Keratinocyte (primary cell): ENCODE measurements at places on chromosomes 1 and 21. TPM values are rescaled to one million over a fixed set of nuclear protein-coding genes. Genes with fewer than 3 reads are reported as not detected.

DNA sequence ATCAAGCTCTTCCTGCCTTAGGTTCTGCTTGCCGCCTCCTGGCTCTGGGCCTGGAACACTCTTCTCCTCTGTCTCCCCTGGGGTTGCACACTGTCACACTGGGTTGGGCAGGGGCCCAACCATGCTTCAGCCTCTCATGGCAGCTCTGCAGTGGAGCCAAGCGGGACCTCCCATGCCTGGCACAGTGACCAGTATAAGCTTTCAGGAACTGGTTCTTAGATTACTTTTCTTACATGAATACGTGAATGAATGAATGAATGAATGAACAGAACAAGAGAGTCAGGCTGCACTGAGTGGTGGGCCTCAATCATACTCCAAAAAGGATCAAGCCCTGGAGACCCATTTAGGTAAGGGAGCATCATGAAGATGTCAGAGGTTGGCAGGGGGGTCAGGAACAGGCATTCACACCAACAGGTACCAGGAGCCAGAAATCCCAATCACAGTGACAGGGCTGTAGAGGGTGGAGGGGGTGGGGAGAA, 30.8 kb upstream of the TMEM125 start:
- H3K27me3 ChIP-seq, result no peaks in the 10 kb centered on the region
- peaks cover 9% of the 10 kb centered on the region for H3K4me1 ChIP-seq
- DNase-seq, result no peak
- H3K4me3 ChIP-seq, result no peak overlapping the region
- H3K36me3 ChIP-seq, result no peaks in the 10 kb centered on the region

DNA sequence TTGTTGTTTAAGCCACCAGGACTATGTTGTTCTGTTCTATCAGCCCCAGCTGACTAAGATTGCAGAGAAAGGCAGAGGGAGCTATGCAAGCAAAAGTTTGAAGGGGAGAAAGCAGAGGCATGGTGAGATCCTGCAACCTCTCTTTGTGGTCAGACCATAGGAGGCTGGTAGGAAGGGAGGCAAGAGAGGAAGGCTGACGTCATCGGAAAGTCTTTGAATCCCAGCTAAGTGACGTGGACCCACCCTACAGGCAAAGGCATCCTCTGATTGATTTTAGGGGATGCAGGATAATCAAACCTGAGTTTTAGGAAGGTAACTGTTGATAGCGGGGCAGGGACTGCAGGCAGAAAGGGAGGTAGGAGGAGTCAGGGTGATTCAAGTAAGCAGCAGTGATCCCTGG, 23.3 kb upstream of the TNNI1 start:
- peaks cover 14% of the 10 kb centered on the region for H3K4me1 ChIP-seq
- no peak overlapping the region for H3K27ac ChIP-seq
- no peak for DNase-seq
- no peaks in the 10 kb centered on the region for H3K27me3 ChIP-seq

DNA sequence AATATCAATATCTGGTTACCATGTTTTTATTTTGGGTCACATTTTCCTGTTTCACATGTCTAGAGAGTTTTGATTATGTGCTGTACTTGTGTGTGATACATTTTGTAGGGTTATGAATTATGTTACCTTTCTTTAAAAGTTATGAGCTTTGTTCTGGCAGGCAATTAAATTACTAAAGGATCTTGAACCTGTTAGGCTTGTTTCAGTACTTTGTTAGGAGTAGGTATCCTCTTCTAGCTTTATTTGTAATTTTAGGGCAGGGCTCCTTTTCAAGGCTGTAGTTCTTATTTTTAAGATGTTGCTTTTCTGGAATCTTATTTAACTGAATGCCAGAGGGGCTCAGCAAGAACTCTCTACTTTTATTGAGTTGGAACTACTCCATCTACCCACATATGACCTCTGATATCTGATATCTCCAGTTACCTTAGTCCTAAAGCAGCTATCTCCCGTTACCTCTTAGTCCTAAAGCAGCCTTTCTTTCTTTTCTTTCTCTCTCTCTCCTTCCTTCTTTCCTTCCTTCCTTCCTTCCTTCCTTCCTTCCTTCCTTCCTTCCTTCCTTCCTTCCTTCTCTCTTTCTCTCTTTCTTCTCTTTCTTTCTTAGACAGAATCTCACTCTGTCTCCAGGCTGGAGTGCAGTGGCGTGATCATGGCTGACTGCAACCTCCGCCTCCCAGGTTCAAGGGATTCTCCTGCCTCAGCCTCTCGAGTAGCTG, 23.8 kb downstream of the KCTD3 start:
- DNase-seq, result no peak
- no peaks in the 10 kb centered on the region for H3K27me3 ChIP-seq
- H3K4me3 ChIP-seq, result no peak overlapping the region
- no peak overlapping the region for H3K27ac ChIP-seq
- no peaks in the 10 kb centered on the region for H3K4me1 ChIP-seq
- H3K36me3 ChIP-seq, result no peaks in the 10 kb centered on the region

DNA sequence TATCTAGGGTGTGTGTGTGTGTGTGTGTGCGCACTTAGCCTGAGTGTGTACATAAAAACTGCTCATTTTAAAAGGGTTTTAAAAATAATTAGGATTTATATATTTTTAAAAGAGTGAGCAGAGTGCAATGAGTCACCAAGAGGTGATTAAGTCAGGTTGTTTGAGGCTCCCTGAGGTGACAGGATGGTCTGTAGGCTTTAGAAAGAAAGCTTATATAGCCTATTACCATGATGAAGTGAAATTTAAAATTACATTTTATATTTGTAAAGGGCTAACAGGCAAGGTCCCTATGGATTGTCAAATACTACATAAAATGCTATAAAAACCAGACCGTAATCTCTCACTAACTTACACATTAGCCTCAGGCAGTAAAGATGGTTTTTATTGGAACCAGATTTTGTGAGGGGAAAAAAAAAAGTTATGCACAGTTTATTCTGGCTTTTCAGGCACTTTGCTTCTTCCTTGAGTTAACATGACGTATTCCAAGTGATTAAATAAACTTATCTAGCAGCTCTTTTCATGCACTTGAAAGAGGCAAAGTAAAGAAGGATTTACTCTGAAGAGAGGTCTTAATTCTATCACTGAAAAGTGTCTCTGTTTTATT, 711.7 kb upstream of the PTBP2 start:
- DNase-seq, result no peak
- H3K4me3 ChIP-seq, result no peak overlapping the region
- no peak overlapping the region for H3K27ac ChIP-seq
- no peaks in the 10 kb centered on the region for H3K36me3 ChIP-seq
- no peaks in the 10 kb centered on the region for H3K4me1 ChIP-seq

DNA sequence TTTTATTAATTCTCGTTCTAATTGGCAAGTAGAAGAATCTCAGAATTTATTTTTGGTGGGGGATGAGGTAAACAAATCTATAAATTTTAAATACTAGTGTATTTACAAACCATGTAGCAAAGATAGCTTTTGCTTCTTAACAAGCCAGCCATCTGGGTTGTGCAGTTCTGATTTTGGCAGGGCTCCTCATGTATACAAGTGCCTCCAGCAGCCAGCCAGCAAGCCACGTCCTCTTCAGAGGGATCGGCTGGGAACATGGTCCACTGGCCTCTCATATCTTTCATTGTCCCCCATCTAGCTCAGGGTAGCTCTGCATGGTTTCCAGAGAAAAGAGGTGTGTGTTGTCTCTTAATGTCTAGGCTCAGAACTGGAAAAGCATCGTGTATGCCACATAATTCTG, 659.1 kb downstream of the MRPL39 start:
- H3K4me3 ChIP-seq, result no peak overlapping the region
- no peak overlapping the region for H3K27ac ChIP-seq
- no peaks in the 10 kb centered on the region for H3K4me1 ChIP-seq
- H3K36me3 ChIP-seq, result no peaks in the 10 kb centered on the region
- DNase-seq, result no peak
- no peaks in the 10 kb centered on the region for H3K27me3 ChIP-seq

GRCh38 chr1:204726478-204726877, 40.9 kb upstream of the LRRN2 start:
- peak; percentile 32 for DNase-seq
- no peaks in the 10 kb centered on the region for H3K36me3 ChIP-seq
- no peak overlapping the region for H3K27ac ChIP-seq
- H3K4me3 ChIP-seq, result no peak overlapping the region

GRCh38 chr1:43622471-43622870, 27.5 kb upstream of the KDM4A start:
- DNase-seq, result no peak
- H3K36me3 ChIP-seq, result peaks cover 48% of the 10 kb centered on the region
- H3K27me3 ChIP-seq, result no peaks in the 10 kb centered on the region
- no peak overlapping the region for H3K4me3 ChIP-seq
- H3K4me1 ChIP-seq, result no peaks in the 10 kb centered on the region
- no peak overlapping the region for H3K27ac ChIP-seq

- no peaks in the 10 kb centered on the region for H3K27me3 ChIP-seq
- DNase-seq, result no peak
- no peaks in the 10 kb centered on the region for H3K36me3 ChIP-seq
Measured at GRCh38 chr1:240111558-240111957, 19.9 kb downstream of the FMN2 start.

DNA sequence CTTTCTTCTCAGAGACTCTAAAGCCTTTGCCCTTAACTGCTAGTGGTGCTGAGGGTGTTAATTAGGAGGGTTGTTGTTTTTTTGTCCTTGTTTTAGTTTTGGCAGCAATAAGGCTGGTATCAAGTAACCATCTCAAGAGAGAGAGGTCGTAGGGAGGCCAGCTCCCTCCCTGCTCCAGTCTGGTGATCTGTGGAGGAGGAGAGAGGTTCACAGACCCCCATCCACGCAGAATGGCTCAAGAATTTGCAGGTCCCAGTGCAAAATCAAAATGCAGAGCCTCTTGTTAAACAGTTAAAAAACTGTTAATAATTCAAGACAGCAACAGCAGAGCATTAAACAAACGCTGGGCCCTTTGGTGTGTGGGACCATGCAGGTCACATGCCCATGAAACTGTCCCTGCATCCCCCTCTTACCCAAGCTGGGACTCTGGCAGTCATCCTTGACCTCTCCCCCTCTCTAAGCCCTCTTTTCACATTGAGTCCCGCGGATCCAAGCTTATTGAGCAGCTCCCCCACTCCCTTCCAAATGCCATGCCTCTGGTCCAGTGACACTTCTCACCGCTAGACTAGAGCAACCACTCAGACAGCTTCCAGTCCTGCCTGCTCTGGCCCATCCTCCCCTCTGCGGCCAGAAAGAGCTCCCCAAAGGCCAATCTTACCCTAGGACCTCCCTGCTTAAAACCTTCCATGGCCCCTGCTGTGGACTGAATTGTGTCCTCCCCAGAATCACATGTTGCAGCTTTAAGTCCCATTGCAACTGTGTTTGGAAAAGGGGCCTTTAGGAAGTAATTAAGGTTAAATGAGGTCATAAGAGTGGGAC, 47.7 kb upstream of the RPL11 start:
- H3K4me1 ChIP-seq, result no peaks in the 10 kb centered on the region
- no peak overlapping the region for H3K4me3 ChIP-seq
- peaks cover 3% of the 10 kb centered on the region for H3K27me3 ChIP-seq
- H3K27ac ChIP-seq, result no peak overlapping the region
- no peaks in the 10 kb centered on the region for H3K36me3 ChIP-seq
- no peak for DNase-seq

- no peak for DNase-seq
- no peaks in the 10 kb centered on the region for H3K4me1 ChIP-seq
- H3K27ac ChIP-seq, result no peak overlapping the region
Measured at GRCh38 chr1:84282780-84283333, 18.7 kb upstream of the SAMD13 start.

DNA sequence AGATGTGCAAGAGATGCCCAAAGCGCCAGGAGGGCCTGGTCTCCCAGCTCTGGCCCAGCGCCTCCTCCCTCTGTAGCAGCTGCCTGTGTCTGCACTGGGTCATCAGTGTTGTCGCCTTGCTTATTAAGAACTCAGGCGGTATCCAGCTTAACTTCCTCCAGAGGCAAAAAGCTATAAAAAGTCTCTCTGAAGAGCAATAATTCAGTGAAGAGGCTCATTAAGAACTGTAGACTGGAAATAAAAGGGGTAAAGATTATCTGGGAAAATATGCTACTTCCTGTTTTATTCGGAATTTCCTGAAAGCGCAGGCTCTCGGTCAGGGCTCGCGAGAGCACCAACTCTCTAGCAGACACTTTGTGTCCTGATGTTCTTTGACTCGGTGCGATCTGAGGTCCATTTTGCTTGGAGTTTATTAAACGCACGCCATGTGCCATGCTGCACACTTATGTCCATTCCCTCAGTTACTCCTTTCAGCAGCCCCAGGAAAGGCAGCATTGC, 70.4 kb downstream of the MRPS6 start:
- peaks cover 9% of the 10 kb centered on the region for H3K36me3 ChIP-seq
- H3K4me1 ChIP-seq, result no peaks in the 10 kb centered on the region
- DNase-seq, result no peak
- H3K4me3 ChIP-seq, result no peak overlapping the region
- no peak overlapping the region for H3K27ac ChIP-seq
- no peaks in the 10 kb centered on the region for H3K27me3 ChIP-seq

- no peak overlapping the region for H3K4me3 ChIP-seq
- peaks cover 8% of the 10 kb centered on the region for H3K36me3 ChIP-seq
- H3K27me3 ChIP-seq, result no peaks in the 10 kb centered on the region
- H3K4me1 ChIP-seq, result peaks cover 8% of the 10 kb centered on the region
- peak; percentile 25 for DNase-seq
- H3K27ac ChIP-seq, result no peak overlapping the region
Measured at GRCh38 chr1:204560590-204561150, 44.5 kb downstream of the MDM4 start.

GRCh38 chr1:170567214-170567613, 35.2 kb downstream of the GORAB start:
- no peak overlapping the region for H3K27ac ChIP-seq
- peaks cover 16% of the 10 kb centered on the region for H3K4me1 ChIP-seq
- H3K36me3 ChIP-seq, result no peaks in the 10 kb centered on the region
- no peak overlapping the region for H3K4me3 ChIP-seq
- DNase-seq, result no peak
- H3K27me3 ChIP-seq, result no peaks in the 10 kb centered on the region

- no peak for DNase-seq
- H3K27ac ChIP-seq, result no peak overlapping the region
- H3K36me3 ChIP-seq, result no peaks in the 10 kb centered on the region
Measured at GRCh38 chr1:29424266-29424665, 187.9 kb downstream of the PTPRU start.

- H3K27ac ChIP-seq, result no peak overlapping the region
- DNase-seq, result no peak
- no peak overlapping the region for H3K4me3 ChIP-seq
- peaks cover 11% of the 10 kb centered on the region for H3K4me1 ChIP-seq
- H3K27me3 ChIP-seq, result peaks cover 33% of the 10 kb centered on the region
- no peaks in the 10 kb centered on the region for H3K36me3 ChIP-seq
Measured at GRCh38 chr1:907611-908451, 15.9 kb upstream of the SAMD11 start.

- DNase-seq, result no peak
- peak overlapping the region; percentile 66 for H3K27ac ChIP-seq
- H3K36me3 ChIP-seq, result peaks cover 5% of the 10 kb centered on the region
- peak overlapping the region; percentile 11 for H3K4me3 ChIP-seq
Measured at GRCh38 chr1:201750934-201751333, 78.0 kb upstream of the IPO9 start.

Gene LAMC2
- 1,627 to 2,571 TPM (median 2,208 TPM) in 3 replicates for polyA plus RNA-seq

Gene KRTAP12-2
- not detected in 3 replicates for polyA plus RNA-seq

Gene SPATA21
- polyA plus RNA-seq, result 0.04 TPM in 1 of 3 replicates, not detected in the others

Gene ECM1
- polyA plus RNA-seq, result 23.6 to 63.8 TPM (median 26.3 TPM) in 3 replicates
